ENCODE measurements at places on chromosomes 7 and 10.

DNA sequence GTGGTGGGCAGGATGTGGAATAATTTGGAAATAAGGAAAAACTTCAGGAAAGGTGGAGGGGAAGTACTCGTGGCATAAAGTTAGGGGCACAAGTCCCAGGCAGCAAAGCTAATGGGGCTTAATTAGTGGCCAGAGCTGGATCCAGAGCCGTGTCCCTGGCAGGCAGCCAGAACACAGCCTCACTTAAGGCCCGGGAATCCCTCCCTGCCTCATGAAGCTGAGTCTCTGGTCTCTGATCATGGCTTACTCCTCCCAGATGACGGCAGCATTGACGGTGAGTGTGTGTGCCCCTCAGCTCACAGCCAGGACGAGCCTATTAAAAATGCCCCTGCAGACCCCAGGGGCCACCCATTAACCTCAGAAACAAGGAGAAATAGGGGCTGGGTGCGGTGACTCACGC lies 48.2 kb upstream of the NPTX2 start:
- DNase-seq: no peak

- DNase-seq: no peak
These were observed 291.7 kb downstream of the AUTS2 start for GRCh38 chr7:69889976-69890351.

- no peak for DNase-seq
These were observed 8.5 kb upstream of the METTL27 start for GRCh38 chr7:73850781-73851207.

GRCh38 chr10:16967866-16968415 lies 150.7 kb upstream of the RSU1 start:
- no peak for DNase-seq

DNA sequence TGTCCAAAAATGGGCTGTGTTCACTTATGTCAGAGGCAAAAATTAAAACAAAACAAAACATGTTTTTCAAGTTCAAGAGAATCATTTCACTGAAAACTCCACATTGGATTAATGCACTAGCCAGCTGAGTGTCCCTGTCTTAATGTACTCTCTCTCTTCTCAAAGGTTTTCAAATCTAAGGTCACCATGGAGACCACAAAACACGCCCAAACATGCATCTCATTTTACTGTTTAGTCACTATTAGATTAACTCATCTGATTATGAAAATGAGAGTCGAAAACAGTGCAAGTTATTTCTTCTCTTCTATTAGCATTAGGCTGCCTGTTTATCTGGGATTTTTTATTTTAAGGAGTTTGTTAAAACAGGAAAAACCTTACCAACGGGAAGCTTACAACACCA lies 70.8 kb upstream of the ASAH2 start:
- peak; percentile 21 for DNase-seq

- DNase-seq: no peak
These were observed 601.1 kb upstream of the FOXK1 start for GRCh38 chr7:4080954-4081353.

GRCh38 chr7:102288285-102288930 lies 1.7 kb downstream of the SH2B2 start:
- no peak for DNase-seq

- DNase-seq: peak; percentile 22
These were observed 648.5 kb upstream of the LRRN3 start for GRCh38 chr7:110442381-110442837.

- DNase-seq: no peak
These were observed 84.7 kb downstream of the CCNY start for GRCh38 chr10:35420827-35421552.

DNA sequence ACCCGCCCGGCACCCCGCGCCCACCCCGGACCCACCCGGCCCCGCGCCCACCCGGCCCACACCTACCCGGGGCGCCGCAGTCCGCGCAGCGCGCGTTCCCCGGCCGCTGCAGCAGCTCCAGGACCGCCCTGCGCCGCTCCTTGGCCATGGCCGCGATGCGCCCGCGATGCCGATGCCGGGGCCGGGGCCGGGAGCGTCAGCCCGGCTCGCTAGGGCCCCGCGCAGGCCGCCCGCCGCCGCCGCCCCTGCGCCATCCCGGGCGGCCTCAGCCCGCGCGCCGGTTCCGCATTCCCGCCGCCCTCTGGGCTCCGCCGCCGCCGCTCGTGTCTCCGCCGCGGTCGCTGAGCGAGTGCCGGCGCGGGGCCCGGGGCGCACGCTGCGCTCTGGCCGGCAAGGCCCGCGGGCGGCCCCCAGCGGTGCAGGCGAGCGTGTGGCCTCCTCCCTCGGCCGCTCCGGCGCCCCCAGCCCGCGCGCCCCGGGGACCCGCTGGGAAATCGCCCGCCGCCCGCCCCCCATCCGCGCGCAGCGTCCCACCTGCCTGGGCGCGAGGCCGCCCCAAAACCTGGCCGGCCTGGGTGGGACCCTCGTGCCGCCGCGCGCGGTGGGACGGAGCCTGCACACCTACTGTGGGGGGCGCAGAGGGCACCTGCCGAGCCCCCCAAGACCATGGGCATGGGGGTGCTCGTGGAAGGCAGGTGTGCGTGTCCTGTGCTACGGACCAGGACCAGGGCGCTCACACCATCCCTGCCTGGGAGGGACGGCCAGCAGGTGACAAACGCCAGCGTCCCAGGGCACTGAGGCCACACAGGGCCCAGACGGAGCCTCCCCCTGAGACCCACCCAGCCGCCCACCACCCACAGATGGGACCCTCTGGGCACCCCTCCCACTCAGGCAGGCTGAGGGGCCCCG lies at the start of gene ADAP1:
Gene ADAP1 (minus strand): TSS at position 351 of the 909 bp plus-strand sequence. CDS start 203 bp downstream, at position 148.
- DNase-seq: peak; percentile 93

DNA sequence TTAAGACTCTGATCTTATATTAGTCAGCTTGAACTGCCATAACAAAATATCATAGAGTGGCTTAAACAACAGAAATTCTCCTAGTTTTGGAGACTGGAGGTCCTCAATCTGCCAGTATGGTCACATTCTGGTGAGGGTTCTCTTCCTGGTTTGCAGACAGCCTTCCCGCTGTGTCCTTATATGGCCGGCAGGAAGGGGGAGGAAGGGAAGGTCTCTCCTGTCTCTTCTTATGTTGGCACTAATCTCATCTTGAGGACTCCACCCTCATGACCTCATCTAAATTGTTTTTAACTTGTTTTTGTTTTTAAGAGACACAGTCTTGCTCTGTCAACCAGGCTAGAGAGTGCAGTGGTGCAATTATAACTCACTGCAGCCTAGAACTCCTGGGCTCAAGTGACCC lies 53.1 kb downstream of the VPS41 start:
- no peak for DNase-seq

- DNase-seq: no peak
These were observed 180.2 kb downstream of the ADARB2 start for GRCh38 chr10:1557081-1557480.

DNA sequence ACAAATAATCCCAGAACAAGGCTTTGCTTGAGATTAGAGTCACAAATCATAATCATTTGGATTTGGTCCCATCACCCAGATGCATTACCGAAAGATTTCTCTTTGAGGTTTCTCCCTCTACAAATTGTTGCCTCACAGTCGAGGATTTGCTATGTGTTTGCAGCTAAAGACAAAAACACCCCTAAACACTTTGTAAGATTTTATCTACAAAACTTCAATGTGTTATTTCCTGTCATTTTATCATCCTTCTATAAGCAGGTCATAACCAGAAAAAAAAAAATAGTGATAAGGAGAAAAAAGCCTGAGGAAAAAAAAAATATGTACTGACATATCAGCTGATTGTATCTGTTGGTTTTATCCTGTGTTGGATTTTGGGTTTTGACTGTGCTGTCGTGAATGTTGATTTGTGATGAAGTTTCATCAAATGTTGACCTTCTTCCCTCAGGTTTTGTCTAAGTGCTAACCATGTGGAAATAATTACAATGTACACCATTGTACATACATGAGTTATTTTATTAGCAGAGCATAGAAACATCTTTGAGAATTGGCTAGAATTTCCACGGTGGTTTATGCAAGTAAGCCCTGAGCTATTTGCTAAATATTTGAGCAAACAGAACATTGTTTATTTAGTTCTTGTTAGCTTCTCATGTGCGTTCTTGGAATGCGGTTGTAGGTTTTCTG lies 274.4 kb downstream of the NEBL start:
- DNase-seq: no peak

DNA sequence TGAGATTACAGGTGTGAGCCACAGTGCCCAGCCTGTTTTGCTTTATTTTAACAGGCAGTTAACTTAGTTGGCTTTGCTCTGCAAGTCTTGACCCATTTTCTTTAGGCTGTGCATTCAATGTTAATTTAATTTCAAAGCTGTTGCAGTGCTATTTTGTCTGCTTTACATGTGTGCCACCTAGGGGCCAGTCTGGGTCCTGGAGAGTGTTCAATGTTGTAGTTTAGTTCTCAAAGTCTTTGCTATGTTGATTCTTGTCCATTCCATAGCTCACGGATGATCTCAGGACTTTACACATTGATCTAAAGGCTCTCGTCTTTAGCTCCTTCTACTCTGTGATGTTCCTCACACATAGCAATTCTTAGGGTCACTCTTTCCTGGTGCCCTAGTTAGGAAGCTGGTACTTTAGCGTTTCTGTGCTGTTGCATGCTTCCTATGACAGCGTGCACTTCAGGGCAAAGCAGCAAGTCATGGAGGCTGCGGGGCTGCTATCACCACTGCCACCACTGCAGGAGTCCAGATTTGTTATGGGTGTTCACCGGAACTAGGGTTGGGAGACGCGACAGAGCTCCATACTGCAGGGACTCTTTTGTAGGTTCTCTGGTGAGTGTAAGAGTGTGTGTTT lies 16.4 kb upstream of the ABCA13 start:
- peak; percentile 33 for DNase-seq

DNA sequence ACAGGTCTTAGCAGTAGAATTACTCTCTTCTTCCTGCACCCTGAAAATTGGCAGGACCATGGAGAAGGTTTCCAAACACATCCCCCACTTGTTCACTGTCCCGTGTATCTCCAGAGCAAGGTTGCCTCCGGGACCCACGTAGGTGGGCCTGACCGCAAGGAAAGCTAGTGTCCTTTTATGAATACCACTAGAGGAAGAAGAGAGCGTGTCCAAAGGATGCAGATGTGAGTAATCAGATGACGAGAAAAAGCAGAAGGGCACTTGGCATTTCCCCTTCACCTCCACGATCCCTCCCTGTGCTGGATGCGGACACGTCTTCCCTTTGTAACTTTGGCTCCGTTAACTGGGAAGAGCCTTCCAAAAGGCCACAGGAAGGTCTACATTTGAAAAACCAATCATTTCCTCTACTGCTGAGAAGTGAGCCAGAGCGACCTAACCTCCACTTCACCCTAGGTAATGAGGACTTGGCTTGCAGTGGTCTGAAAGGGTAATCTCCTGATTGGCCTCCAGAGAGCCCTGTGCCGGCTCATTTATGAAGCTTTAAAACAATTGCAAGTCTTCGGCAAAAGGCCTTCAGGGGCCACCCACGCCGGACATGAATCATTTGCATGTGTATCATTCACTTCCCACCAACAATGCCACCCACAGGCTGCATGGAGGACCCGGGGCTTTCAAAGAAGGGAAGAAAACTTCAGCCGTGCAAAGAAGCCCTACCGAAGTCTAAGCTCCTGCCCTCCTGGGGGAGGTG lies 55.4 kb downstream of the LYZL1 start:
- no peak for DNase-seq

GRCh38 chr10:62961951-62962523 lies 145.9 kb upstream of the EGR2 start:
- DNase-seq: no peak

DNA sequence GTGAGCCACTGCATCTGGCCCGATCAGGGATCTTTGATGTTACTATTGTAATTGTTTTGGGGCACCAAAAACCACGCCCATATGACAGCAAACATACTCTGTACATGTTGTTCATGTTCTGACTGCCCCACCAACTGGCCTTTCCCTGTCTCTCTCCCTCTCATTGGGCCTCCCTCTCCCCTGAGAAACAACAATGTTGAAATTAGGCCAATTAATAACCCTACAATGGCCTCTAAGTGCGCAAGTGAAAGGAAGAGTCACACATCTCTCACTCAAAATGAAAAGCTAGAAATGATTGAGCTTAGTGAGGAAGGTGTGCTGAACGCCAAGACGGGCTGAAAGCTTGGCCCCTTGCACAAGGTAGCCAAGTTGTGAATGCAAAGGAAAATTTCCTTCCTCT lies 50.3 kb upstream of the SDK1 start:
- no peak for DNase-seq

DNA sequence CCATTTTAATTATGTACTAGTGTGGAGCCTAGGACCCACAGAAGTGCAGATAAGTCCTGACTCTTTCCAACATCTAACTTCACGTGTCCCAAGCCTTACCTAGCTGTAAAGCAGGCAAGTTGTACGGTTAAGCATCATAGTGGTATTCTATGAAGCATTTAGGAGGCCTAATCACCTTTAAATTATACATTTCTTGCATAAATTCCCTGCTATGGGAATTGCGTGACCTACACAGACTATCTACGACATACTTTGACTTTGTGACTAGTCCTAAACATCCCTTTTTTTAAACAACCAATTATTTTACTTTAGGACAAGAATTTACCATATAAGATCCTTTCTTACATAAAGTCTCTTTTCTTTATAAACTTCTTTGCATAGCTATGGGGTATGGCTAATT lies 37.7 kb upstream of the LRGUK start:
- DNase-seq: no peak

DNA sequence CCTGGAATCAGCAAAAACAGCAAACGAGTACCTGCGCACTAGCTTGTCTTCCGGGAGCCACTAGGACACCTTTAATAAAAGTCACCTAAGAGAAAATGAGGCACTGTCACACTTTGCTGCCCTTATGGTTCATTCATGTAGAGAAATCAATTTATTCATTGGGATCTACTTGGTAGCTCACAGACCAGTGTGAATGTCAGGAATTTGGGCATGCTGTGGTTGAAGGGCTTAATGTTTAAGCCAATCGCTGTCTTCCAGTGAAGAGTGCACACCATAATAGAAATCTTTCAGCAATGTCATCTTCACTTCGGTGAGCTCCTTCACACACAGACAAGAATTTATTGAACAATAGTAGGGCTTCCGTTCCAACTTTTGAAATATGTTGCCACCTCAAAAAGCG lies 65.1 kb downstream of the MARCHF5 start:
- no peak for DNase-seq

DNA sequence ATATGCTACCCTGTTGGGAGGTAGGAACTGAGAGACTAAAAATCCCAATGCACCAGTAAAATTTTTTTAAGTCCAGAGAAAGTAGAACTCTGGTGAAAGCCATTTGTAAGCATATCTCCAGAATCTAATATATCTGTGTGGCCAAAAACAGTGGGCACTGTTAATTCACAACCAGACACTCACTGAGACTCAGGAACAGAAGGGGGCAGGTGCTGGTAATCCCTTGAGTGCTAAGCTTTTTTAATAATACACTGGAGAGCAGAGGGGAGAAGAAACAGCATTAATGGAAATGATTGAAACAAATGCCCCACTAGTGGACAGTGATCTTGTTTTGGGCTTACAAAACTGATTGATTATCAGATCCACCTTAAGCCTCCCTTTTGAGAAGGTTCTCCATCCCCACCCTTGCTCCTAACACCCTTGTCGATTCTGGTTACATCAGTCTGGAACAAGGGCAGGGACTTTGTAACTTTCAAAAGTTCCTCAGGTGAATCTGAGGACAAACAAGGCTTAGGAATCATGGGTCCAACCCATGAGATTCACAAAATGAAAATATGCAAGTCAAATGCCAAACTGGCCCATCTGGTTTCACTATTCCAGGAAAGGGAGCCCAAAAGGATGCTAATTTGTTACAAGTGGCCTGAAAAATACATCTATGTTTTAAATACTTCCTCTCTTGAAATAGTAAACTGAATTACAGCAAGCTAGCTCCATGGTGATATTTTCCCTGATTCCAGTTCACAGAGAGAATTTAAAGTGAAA lies 29.7 kb downstream of the PLXNA4 start:
- DNase-seq: no peak

Measured in GM20000 (cell line).